Neural progenitor cell (in vitro differentiated cells): ENCODE measurements at places on chromosomes 13 and 19.

- DNase-seq = no peak
Measured at GRCh38 chr13:41603917-41604316, 146.6 kb downstream of the RGCC start.

- DNase-seq = peak; percentile 88
Measured at GRCh38 chr19:55549500-55550320, 4.4 kb upstream of the SBK3 start.

GRCh38 chr13:72199640-72200039 lies 332.6 kb upstream of the DACH1 start:
- no peak for DNase-seq

- no peak for DNase-seq
Measured at GRCh38 chr13:97194479-97194878, 27.7 kb upstream of the MBNL2 start.

DNA sequence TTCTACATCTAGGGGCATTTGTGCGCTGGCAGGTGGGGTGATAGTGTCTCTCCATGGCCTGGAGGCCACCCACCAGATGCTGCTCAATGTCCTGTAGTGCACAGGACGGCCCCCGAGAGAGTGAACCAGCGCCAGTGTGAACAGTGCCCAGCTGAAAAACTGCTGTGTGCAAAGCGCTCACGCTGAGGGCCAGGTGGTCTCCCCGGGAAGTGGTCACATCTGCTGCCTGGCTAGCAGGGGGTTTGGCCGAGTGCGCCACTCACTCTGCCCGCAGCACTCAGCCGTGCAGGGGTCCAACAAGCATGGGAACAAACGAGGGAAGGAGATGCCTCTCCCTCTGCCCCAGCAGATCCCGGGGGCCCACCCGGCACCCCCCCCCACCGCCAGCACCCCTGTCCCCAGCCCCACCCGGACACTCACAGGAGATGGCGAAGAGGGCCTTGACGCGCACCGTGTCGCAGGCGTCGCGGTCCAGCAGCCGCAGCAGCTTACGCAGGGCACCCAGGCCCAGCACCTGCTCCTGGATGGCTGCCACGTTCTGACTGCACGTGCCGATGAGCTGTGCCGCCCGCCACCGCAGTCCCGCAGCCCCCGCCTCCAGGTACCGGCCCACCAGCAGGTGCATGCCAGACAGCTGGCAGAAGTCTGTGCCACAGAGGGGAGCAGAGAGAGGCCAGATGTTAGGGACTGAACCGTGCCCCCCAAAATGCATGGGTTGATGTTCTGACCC lies 5.8 kb downstream of the HSPBP1 start:
- no peak for DNase-seq
